ENCODE measurements at places on chromosomes 3 and 15.

GRCh38 chr15:78633348-78633747, 7.7 kb downstream of the CHRNB4 start:
- DNase-seq, result no peak

- peak; percentile 57 for DNase-seq
Observed at GRCh38 chr3:12138044-12138443, 20.7 kb downstream of the TIMP4 start.

GRCh38 chr3:42891042-42891441, 14.9 kb upstream of the ZNF662 start:
- no peak for DNase-seq

- DNase-seq, result no peak
Observed at GRCh38 chr3:141386611-141387111, 18.4 kb downstream of the ZBTB38 start.

- no peak for DNase-seq
Observed at GRCh38 chr15:62524848-62525247, 359.8 kb upstream of the C2CD4B start.

- DNase-seq, result no peak
Observed at GRCh38 chr3:155321418-155321817, 27.9 kb upstream of the STRIT1 start.

Measured in ACHN (cell line).